ENCODE measurements at places on chromosomes 12 and 14.
A peak's percentile ranks its signal among the peaks of the same experiment; 100 is the strongest.

- peak; percentile 78 for DNase-seq
Measured at GRCh38 chr14:22096514-22096895, 422.9 kb upstream of the OR4E1 start.

GRCh38 chr14:105488781-105489541 is 2.1 kb upstream of the TEDC1 start:
- DNase-seq: no peak

GRCh38 chr12:32000373-32001005 is 41.3 kb downstream of the RESF1 start:
- DNase-seq: no peak

- no peak for DNase-seq
Measured at GRCh38 chr14:67630186-67630585, 10.5 kb downstream of the ARG2 start.

DNA sequence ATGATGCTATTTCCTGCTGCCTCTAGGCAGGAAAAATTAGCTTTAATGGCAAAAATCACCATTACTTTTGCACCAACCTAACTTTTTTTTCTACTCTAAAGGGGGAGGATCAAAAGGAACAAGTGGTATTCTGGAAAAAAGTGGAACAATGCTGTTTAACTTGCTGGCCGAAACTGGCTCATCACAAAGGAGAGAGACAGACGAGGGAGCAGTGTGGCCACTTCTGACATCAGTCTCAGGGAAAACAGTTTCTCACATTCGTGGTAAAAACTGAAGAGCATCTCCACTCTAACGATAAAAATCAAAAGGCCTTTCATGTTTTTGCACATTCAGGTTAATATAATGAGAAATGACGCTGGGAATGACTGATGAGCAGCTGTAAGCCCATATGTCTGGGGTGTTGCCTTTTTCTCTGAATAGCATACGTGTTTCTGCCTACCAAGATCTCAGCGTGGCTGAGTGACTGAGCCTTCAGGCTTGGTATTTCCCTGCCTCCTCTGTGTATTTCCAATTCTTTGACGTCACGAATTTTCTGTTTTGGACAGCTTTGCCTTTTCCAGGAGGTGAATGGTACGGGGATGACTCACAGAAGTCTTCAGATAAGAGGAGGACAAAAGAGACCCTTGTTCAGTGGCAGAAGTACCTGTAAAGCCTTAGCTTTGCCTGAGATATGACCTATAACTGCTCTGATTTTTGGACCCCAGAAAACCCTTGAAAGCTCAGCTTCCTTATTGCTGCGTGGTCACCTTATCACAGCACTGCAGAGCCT is 358.8 kb downstream of the GLT1D1 start:
- no peak for DNase-seq

DNA sequence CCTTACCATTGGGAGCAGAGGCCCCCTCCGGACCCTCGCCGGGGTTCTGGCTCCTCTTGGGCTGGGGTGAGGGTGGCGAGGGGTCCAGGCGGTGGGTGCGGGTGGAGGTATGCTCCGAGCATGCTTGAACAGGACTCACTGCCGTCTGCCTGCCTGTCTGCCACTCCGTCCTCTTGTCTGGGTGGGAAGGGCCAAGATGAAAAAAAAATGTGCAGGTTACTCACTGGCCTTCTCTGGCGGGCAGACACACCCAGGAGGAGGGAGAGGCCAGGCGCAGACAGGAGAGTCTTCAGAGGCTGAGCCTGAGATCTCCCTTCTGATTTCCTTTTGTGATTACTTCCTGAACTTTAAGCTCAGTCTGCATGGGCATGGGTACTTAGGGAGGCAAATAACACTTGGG is 76.1 kb downstream of the STON2 start:
- DNase-seq: no peak

DNA sequence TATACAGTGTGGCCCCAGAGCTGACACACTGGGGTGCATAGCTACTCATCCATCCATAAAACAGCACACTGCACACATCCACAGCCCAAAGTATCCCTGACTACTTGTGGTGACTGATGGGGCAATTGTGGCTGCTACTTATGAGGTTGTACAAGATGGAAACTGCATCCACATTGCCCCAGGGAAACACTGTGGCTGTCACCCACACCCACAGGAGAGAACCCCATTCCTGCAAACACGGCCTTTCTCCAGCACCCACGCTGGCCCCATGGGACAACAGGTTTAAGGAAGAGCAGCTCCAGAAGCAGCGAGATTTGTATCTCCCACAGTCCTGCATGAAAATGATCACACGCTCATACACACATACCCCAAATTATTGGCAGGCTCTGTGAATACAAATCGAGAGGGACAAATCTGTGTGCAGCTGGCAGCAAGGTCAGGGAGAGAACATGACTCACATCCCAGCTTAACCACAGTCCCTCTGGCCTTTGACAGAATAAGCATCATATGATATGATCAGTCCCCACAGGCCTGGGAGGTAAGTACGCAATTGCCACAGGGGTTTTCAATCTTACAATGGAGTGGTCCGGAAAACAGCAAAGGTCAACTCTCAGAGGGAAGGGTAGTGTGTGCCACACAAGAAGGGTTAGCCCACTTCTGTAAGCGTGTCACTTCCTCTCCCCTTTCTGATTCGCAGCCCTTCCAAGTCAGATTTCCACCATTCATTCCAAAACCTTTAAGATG is 61.9 kb downstream of the ESR2 start:
- no peak for DNase-seq

GRCh38 chr14:86038387-86039042 is 508.6 kb downstream of the FLRT2 start:
- DNase-seq: peak; percentile 31

- peak; percentile 67 for DNase-seq
Measured at GRCh38 chr12:81758421-81759189, 545 bp downstream of the PPFIA2 start.

- no peak for DNase-seq
Measured at GRCh38 chr12:25074113-25074512, 120.8 kb downstream of the DNAI7 start.

- peak; percentile 20 for DNase-seq
Measured at GRCh38 chr12:6074979-6075585, 49.4 kb downstream of the VWF start.

GRCh38 chr12:53969588-53970259 is 3.2 kb upstream of the HOXC11 start:
- no peak for DNase-seq

DNA sequence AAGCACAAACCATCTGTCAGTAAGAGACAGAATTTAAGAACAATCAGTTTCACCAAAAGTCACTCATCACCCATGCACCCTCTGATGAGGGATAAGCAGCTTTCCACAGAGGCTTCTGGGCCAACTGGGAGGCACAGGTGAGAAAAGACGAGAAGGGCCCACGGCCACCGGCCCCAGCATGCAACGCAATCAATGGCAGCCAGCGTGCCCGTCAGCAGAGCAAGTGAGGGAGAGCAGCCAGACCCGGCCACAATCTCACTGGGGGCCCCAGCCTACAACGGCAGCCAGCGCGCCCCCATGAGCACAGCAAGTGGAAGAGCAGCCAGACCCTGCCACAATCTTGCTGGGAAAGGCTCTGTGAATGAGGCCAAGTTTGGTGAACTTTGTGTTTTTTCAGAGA is 13.3 kb downstream of the ANKLE2 start:
- DNase-seq: no peak

- no peak for DNase-seq
Measured at GRCh38 chr12:90870971-90871725, 83.8 kb downstream of the CCER1 start.

DNA sequence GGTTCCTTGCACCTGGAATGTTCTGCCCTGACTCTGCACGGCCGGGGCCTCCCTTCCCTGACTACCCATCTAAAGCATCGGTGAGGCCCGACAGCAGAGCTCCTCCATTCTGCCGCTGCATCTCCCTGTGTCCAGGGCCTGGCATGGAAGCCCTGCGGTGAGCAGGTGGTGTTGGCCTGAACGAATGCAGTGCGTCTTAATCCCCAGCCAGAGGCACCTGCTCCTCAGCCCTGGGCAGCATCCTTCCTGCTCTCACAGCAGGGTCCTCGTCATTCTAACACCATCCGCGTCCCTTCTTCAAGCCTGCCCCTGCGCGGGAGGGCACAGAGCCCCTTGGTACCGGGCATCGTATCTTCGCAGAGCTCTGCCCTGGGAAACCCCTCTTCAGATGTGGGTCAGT is 15.4 kb downstream of the BEGAIN start:
- DNase-seq: no peak

DNA sequence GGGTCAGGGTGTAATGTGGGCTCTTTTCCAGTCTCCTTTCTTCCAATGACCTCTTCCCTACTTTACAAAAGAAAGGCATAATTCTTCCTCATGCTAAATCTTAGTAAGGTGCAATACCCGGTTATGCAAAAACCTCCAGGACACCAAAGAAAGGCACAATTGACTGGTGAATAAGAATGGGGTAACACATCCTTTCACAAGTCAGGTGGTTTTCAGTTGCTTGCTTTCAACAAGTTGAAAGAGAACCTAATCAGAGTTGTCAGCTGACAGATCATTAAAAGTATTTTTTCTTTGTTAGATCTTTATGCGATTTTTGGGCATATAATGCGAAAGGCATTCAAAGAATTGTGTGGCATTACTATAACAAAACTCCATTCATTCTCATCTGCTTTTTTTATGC is 1.3 kb upstream of the AEBP2 start:
- no peak for DNase-seq
